Stimulated activated CD4-positive, alpha-beta T cell treated with anti-CD3 and anti-CD28 coated beads, Interleukin-1b, Interleukin-23, amount 100 ng/mL, for 48 hours (primary cell): ENCODE measurements at places on chromosomes 3 and 15.

DNA sequence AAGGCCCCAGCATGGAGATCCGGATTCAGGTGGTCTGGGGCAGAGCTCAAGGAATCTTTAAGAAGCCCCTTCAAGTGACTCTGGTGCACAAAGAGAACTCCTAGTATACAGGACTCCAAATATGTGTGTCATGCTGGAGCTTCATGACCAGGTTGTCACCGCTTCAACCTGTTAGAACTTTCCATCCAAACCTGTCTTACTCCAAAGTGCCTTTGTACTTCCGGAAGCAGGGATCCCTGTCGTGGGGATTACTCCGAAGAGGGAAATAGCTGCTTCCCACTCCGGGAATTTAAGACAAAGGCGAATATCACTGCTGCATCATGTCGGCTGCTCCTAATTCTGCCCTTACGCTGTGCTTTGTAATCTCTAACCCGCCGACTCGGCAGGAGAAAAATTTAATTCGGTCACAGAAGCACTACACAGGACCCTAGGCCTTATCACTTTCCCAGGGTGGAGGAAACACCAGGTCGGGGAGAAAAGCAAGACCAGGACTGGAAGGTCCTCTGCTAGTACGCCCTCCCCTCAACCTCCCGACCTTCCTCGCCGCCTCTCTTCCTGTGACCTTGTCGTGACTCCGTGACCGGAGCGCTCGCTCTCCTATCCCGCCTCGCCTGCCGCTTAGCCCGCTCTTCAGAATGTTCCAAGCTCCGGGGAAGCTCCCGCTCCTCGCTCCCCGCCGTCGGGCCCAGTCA is 730 bp downstream of the HIGD1A start:
- peak; percentile 19 for DNase-seq

GRCh38 chr3:142027300-142027699 is 122.0 kb downstream of the TFDP2 start:
- no peak for DNase-seq

GRCh38 chr15:79643393-79643792 is 211.3 kb downstream of the MINAR1 start:
- DNase-seq: no peak

DNA sequence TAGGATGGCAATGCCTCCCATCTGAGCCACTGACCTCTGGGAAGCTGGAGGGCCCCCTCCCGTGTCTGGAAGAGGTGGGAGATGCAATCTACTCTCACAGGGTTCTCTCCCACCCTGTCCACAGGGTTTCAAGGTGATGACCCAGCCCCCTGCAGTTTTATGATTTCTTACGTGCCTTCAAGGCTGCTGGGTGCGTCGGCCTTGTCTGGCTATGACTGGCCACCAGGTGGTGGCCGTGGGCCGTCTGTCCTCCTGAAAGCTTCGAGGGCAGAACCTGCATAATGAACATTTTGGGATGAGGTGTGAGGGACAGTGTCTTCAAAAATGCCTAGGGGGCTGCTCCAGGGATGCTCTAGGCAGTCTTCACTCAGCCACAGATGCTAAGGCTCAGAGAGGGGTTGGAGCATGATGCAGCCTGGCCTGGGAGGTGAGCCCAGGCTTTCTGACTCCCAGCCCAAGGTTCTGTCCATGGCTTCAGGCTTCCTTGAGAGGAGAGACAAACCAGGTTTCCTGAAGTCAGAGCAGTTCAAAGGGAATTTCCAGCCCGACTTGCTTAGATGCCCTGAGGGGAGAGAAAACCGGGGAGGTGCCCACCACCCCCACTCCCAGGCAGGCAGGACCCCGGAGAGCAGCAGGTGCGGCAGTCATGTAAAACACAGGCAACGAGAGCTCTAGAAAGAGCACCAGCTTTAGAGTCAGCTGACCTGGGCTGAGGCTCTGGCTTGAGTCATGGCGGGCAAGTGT is 18.7 kb downstream of the ISG20 start:
- DNase-seq: no peak

DNA sequence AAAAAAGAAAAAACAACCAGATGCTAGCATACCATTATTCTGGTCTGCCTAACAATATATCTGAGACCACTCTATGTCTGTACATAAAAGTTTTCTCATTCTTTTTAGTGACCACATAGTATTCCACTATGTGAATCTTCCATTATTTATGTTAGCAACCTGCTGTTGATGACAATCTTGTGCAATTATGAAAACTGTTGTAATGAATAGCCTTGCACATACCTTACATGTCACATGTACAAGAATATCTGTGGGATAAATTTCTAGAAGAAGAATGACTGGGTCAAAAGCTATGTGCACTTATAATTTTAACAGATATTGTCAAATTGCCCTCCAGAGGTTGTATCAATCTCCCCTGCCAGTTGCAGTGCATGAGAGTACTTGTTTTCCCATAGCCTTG is 62.5 kb downstream of the ARHGAP31 start:
- DNase-seq: no peak

- DNase-seq: no peak
Measured at GRCh38 chr15:66157507-66157906, 96.0 kb downstream of the MEGF11 start.
